ENCODE measurements at places on chromosomes 13 and 19.

- no peak for DNase-seq
Measured at GRCh38 chr19:48815870-48816501, 5.2 kb upstream of the BCAT2 start.

DNA sequence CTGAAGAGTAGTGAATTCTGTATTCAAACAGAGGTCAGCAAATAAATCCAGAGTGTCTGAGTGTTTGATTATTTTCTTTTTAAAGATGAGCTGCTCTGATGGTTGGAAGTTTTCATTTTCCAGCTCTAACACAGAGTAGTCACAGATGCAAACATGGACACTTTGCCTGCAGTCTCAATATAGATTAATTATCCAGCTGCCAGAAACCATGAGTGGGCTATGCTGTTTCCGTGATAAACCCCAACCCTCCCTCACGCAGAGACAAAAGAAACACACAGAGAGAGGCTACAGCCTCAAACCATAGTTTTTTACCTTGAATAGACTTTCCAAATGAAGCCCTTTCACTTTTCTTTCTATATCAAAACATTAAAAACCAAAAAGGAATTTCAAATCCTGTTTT, 884.7 kb downstream of the DIAPH3 start:
- no peak for DNase-seq

DNA sequence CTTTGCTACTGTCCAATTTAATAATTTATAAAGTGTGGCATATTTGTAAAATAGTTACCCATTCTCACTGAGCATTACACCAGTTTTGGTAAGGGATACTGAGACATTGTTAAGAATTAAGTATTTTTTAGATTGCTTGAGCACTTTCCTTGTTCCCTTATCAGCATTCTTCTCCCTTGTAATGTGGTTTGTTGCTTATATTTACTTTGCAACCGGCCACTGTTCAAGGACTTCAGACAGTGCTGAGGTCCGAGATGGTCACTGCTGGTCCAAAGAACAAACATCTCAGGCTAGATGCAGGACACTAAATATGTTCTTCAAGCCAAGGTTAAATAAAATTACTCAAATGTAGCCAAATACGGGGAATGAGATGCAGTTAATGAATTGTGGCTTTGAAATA, 161.4 kb downstream of the TM9SF2 start:
- no peak for DNase-seq

- DNase-seq, result no peak
Measured at GRCh38 chr19:52191951-52192350, 2.1 kb downstream of the PPP2R1A start.

DNA sequence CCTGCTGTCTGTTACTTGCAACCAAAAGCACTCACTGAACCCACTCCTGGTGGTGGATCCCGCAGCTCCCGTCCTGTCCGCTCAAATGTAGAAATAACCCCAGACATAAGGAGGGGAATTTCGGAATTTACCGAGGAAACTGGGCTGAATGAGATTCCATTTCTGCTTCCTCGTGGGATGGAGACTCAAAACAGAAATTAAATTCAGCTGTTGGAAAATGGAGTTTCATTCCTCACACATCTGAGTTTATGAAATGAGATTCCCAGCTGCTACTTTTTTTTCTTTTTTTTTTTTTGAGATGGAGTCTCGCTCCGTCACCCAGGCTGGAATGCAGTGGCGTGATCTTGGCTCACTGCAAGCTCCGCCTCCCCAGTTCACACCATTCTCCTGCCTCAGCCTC, 44.3 kb downstream of the COLGALT1 start:
- DNase-seq, result no peak

DNA sequence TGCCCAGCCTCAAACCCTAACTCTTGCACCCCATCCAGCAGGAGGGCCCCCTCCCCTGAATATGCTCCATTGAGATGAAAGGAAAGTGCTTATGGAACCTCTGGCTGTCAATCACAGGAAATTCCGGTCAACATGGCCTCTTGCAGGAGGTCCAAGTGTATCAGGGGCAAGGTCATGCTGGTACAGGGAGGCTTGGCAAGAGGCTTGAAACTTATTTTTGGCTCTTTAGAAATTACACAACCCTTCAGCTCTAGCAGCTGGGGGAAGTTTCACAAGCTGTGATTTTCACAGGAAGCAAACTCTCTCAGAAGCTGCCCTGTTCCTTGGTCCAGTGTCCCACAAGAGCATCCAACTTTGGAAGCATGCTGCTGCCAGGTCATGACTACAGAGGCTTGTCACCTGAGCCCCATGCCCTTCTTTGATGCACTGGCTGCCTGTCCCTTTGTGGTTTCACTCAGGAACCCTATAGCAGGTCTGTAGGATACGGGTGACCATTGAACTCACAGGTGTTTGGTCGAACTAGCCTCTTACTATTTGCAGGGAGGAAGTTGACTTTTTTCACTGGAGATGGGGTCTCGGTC, 8.4 kb downstream of the ASF1B start:
- no peak for DNase-seq

DNA sequence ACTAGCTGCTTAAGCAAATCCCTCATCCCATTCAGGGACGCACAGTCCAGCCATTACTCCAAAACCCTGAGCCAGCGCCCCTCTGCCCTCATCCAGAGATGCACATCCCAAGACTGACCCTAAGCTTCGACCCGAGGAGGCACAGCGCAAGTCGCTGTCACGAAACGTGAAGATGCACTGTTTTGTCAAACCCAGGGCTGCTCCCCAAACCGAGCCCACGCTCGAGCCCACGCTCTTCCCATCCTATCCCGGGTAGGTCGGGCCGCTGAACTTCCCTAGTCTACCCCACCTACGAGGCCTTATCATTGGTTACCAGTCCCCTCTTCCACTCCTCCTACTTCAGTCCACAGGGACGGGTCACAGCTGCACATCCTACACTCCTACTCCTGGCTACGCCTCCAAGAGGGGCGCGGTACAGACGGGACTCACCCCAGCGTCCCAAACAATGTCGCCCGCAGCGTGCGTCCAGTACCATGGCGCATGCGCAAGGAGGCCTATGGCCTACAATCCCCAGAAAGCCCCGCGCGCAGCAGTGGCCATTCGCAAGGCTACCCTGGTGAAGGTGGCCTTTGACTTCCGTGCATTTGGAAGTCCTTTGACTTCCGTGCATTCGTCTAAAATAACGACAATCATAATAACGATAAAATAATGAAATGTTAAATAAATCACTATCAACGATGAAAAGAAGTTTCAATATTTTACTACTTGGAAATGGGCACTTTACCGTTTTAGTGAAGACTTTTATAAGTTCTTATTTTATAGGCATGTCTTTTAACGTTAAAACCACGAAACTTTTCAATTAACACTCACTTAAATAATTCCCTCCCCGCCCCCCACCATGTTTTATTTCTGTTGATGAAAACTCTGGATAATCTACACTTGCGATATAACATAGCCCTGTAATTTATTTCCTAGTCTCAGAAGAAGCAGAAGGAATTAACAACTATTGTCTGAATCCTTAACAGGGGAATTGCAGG, at the start of gene ZNF285:
TSS of gene ZNF285 (minus strand) at position 470 of the 977 bp plus-strand sequence. CDS start 4,395 bp downstream, outside the sequence.
- DNase-seq, result no peak

DNA sequence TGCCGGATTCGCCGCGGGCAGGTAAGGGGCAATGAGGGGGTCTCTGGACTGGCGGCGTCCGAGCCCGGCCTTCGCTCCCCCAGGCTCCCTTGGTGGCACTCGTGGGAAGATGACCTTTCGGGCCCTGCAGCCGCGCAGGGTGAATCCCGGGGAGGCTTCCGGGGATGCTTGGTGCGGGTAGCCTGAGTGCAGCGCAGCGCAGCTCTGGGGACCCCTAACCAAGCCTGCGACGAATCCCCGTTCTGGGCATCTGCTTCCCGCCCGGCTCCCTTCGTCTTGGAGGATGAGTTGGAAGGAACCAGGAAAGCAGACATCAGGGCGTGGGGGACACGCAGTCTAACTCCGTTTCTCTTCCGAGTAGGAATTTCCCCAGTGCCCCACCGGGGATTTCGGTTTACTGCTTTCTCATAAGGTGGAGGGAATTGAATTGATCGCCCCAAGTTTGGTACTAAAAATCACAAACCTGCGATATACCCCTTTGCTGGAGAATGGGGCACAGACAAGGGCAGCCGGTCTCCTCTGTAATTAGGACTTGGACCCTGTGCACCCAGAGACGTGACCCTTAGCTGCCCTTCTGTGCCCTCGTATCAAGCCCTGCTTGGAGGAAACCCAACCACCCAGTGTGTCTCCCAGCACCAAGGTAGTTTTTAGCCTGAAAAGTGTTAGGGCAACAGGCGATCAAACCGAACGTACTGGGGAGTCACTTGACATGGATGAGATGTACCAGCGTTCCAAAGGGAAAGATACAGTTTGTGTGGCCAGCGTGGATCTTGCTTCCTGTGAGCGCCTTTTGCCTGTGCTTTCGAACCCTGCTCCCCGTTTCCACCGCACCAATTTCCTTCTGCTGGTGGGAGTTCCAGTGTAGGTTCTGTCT, 1.0 kb downstream of the GPC5 start:
- no peak for DNase-seq

DNA sequence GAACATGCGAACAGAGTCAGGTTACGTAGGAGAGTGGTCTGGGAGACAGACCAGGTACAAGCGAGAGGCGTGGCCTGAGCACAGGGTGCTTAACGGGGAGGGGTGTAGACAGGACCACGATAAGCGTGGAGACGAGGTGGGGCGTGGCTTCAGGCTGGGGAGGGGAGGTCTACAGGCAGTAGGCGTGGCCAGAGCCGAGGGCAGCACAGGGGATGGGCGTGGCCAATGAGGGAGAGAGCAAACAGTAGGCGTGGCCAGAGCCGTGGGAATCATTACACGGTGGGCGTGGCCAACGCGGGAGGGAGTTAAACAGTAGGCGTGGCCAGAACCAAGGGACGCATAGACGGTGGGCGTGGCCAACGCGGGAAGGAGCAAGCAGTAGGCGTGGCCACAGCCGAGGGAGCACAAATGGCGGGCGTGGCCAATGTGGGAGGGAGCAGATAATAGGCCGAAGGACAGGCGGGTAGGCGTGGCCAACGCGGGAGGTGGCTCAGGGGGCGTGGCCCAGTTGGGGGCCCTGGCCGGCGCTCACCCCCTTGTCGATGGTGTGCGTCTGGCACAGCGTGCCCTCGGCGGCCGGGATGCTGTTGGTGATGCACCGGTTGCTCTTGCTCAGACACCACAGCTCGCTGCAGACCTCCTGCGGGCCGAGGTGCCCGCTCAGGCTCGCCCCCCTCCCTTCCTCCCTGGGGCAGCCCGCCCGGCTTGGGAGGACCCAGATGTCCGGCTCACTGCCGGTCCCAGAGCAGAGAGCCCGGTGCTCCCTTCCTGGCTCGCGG, 15.2 kb upstream of the MYO1F start:
- peak; percentile 97 for DNase-seq

GRCh38 chr13:91805605-91806004, 407.2 kb downstream of the GPC5 start:
- DNase-seq, result no peak

GRCh38 chr19:17335575-17335974, 920 bp upstream of the ANO8 start:
- DNase-seq, result no peak

- DNase-seq, result no peak
Measured at GRCh38 chr13:95185851-95186250, 115.4 kb downstream of the ABCC4 start.

DNA sequence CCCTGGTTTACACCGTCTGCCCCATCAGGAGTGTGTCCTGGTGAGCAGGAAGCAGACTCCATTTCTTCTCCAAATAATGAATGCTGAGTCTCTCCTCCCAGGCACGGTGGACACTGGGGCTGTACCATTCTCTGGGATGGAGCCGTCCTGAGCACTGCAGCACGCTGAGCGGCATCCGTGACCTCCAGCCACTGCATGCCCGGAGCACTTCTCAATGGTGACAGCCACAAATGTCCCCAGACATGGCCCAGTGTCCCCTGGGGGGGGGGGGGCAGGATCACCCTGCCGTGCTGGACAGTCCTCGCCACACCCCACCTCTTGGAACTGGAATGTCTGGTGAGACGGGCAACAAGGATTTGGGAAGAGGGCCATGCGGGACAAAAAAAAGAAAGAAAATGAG, 37.4 kb downstream of the GNG7 start:
- no peak for DNase-seq

- no peak for DNase-seq
Measured at GRCh38 chr13:21974741-21975140, 303.9 kb downstream of the FGF9 start.

- DNase-seq, result no peak
Measured at GRCh38 chr19:11125994-11126685, 29.4 kb downstream of the SPC24 start.

DNA sequence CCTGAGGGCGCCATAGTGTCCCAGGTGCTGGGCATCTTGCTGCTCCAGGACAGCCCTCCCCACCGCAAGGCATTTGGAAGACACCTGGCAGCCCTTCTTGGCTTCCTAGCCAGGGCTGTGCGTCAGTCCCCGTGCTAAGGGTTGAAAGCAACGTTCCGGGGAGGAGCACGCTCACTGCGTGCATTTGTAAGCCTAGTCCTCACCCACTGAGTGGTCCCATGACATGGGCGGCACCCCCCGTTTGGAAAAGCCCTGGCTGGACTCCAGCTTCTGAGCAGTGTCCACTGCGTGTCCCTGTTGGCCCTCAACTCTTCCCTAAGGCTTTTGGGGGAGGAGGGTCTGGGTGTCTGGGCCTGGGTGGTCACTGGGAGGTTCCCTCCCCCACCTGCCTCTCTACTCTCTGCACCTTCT, 76.3 kb upstream of the GPR183 start:
- DNase-seq, result peak; percentile 82

DNA sequence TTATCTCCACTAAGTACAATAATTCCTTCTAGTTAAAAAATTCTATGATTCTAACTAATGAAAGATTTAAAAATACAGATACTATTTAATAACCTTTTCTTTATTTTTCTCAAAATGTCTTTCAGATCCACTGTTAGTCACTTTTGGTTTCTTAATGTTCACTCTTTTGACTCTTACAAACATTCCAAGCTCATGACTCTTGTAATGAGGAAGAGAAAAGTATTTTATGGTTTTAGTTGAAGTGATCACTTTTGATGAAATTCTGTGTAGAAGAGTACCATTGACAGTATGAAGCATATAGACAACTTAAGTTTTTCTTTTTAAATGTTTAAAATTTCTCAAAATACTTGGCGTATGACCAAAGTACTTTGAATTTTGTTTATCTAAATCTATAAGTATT, 27.8 kb downstream of the COG3 start:
- no peak for DNase-seq

DNA sequence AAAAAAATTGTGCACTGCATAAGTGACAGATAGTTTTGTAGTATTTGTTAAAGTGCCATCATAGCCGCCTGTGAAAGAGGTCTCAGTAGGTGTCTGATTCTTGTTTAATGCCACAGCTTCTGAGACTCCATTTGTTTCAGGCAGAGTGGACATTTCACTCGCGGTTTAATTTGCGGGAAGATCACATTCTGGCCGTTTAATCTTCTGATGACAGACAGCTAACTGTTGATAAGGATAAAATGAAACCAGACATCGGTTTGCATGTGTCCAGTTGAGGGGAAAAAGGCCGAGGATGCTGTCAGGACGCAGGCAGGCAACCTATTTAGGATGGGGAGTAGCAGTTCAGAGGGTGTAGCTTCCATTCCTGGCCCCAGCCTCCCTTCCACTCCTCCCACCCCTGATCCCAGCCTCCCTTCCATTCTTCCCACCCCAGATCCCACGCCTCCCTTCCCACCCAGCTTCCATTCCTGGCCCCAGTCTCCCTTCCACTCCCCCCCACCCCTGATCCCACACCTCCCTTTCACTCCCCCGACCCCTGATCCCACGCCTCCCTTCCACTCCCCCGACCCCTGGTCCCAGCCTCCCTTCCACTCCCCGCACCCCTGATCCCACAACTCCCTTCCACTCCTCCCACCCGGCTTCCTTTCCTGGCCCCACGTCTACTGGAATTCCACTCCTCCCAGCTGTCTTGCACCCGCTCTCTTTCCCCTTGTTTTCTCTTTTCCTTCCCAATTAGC, 23.8 kb downstream of the ATP11A start:
- no peak for DNase-seq

Data from vagina (tissue), 2 donors.